ENCODE measurements at places on chromosomes 11 and 22.

- DNase-seq: no peak
These were observed 44.5 kb downstream of the TRAF6 start for GRCh38 chr11:36465449-36466163.

GRCh38 chr22:50143096-50143495 is 27.4 kb upstream of the PANX2 start:
- no peak for DNase-seq

DNA sequence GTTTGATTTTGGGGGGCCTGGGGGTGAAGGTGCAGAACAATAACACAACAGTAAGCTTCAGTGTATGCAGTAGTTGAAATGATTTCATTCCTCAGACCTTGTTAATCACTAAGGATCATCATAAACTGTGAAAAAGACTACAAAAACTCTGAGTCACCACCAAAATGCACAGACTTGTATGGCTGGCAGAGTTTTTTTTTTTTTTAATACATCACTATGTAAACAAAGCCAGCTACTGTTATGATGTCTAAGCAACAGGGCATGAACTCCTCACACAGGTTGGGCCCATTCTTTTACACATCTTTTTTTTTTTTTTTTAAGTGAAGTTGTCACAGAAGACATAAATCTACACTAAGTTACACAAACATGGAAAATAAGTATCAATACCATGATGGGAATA is 311.9 kb downstream of the GUCY1A2 start:
- DNase-seq: no peak

GRCh38 chr22:17707526-17707925 is 66.7 kb downstream of the BID start:
- no peak for DNase-seq

DNA sequence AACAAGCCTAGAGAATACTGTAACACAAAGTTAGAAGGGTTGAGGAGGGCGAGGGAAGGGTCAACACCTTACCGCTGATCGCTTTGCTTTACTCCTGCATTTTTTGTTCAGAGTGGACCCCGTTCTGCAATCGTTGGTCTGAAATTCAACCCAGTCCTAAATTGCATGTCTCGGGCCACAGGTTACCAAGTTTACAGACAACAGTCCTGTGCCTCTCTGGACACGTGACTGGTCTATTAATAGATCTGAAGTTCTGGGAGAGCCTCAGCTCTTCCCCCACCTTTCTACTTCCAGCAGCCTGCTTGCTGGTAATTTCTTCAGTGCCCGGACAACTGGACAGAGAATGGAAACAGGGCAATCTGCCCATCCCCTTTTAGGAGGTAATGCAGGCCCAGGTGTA is 74.2 kb downstream of the STIM1 start:
- no peak for DNase-seq

DNA sequence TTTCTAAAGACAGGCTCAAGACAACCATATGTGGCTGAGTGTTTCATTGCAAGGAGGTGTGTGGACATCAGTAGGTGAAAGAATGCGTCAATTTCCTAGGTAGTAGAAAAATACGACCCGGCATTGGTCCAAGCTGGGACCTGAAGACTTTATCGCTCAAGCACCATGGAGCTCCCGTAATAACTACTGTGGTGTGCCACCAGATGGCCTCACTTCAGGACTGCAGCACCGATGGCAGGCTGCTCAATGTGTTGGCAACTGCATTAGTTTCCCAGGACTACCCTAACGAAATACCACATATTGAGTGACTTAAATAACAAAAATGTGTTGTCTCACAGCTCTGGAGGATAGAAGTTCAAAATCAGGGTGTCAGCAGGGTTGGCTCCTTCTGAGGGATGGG is 72.4 kb upstream of the FAT3 start:
- DNase-seq: no peak

- DNase-seq: no peak
These were observed 961.5 kb downstream of the FAM181B start for GRCh38 chr11:81772166-81772565.

DNA sequence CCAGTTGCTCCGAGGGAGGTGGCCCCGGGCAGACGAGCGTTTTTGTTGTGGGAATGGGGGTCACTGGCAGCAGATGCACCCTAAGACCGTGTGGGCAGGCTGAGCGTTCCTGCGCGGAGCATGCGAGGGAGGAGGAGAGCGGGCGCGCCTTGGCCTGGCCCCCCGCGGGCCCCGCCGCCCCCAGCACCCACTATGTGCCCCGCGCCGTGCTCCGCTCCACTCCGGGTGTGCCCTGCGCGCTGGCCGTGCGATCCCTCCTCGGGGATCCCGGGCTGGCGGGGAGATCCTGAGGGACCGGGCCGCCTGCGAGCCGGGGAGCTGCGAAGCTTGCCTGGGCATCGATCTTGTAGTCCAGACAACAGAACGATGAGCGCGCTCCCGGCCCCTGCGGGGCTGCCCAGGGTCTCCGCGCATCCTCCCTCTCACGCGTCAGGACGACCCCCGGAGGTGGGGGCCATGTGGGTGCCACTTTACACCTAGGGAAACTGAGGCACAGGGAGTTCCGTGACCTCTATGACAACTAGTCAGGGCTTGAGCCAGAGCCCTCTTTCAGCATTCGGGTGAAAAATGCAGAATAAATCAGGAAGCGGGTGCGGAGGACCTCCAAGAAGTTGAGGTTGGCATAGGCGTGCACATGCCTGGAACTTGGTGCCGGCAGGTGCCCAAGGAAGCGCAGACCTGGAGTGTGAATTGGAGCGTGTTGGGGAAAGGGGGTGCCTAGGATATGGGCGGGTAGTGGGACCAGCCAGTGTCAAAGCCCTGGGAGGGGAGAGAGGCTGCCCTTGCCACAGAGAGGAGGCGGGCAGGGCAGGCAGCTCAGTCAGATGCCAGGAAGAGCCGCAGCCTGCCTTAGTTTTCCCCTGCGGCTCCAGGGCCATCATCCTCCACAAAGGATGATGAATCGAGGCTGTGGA is 1.3 kb upstream of the KMT5B start:
- no peak for DNase-seq

DNA sequence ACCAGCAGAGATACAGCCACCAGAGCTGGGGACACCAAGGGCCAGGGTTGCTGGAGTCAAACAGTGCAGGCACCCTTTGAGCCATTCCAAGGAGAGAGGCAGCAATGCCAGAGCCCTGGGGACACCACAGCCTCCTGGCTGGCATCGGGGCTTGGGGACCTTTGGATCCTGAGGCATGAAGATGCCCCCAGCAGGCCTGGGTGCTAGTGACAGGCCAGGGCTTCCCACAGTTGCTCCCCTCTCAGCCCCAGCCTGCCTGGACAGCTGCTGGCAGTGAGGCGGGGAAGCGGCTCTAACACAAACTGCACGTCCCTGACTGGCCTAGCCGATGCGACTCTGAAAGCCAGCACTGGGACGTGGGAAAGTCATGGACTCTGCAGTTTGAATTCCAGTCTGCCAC is 2.7 kb downstream of the CD5 start:
- DNase-seq: peak; percentile 7

- DNase-seq: no peak
These were observed 8.4 kb upstream of the ST14 start for GRCh38 chr11:130151196-130151595.

DNA sequence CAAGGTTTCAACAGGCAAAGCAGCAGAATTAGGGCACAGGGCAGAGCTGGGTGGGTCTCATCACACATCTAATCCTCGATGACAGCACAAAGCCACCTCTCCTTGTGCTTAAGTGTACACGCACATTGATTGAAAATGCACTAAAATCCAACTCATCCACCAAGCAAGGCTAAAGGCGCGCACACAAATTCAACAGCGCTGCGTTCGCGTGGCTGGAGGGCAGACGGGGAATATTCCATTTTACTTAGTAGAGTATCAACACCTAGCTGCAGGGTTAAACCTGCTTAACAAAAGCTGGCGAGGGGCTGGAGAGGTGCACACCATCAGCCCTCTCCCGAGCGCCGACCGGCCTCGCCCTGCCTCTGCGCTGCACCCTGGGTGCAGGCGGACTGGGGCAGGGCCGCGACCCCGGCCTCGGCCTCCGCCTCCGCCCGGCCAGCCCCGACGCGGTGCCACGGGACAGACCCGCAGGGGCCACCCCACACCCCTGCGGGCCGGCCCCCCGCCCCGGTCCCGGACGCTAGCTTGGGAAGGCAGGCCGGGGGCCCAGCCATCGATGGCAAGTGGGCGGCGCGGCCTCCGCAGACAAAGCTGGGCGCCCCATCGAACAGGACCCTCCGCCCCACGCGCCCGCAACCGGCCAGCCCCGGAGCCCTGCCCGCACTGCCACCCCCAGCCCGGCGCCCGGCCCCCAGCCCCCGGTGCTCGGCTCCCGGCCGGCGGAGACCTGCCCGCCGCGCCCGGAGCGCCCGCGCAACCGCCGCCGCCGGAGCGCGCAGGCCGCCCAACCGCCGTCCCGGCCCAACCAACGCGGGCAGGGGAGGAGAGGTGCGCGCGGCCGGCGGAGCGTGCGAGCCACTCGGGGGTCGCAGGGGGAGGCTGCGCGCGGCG is 929 bp downstream of the PRDM10 start:
- peak; percentile 51 for DNase-seq

- no peak for DNase-seq
These were observed 25.4 kb downstream of the TAF1D start for GRCh38 chr11:93715797-93716396.

DNA sequence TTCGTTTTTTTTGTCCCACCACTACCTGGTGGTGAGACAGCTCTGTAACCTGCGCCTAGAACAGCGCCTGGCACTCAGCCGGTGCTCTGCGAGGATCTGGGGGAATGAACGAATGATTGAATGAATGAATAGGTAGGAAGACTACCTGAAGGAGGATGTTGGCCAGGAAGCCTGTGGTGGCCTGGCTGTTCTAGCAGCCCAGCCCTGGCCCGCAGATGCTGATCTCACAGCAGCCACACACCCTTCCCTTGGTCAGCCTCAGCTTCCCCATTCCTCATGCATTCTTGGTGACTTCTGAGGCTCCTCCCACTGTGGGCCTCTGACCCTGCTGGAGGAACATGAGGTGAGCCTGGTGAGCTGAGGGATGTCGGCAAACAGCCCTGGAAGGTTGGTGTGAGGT is 3.7 kb downstream of the TRPM5 start:
- DNase-seq: no peak

GRCh38 chr11:100999756-101000155 is 129.9 kb downstream of the PGR start:
- no peak for DNase-seq

DNA sequence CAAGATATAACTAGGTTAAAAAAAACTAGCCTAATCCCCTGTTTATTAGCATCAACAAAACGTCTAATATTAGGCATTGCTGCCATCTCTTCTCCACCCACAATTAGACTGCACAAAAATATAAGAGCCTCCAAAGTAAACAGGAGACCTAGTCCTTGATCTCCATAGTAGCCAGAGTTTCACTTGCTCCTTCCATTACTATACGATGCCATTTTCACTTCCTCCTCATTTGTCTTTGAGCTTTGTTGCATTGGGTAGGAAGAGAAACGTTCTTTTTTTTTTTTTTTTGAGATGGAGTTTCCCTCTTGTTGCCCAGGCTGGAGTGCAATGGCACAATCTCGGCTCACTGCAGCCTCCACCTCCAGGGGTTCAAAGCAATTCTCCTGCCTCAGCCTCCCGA is 42.3 kb upstream of the RDX start:
- DNase-seq: no peak

DNA sequence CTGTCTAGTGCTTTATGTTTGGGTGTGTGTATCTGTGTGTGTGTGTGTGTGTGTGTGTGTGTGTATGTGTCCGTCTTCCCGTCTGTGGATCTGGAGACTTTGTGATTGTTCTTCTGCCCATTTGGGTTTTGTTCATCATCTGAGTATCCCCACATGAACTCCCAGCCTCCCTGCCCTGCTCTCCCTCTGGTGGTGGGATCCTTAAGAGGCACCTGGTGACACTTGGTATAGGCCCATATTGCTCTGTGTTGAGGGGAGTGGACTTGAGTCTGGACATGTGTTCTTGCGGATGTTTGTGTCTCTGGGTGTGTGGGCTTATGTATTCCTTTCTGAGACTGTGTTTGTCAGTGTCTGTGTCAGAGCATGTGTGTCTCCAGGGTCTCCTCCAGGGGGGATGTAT is 15.3 kb downstream of the RCOR2 start:
- DNase-seq: no peak

DNA sequence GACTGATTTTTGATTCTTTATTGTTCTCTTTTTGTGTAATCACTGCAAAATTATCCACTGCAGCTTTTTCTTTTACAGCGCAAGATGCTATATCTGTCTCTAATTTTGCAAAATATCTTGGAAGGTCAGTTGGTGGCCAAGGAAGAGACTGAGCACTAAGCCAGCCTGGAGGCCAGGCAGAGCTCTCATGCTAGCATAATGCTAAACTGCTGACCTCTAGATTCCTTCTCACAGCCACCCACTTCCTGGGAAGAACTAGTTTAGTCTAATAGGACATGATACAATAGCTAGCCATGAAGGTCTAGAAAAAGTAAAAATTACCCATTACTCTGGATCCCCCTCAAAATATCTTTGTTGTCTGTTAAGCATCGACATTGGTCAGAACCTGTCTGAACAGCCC is 227.2 kb upstream of the ARHGAP20 start:
- no peak for DNase-seq

DNA sequence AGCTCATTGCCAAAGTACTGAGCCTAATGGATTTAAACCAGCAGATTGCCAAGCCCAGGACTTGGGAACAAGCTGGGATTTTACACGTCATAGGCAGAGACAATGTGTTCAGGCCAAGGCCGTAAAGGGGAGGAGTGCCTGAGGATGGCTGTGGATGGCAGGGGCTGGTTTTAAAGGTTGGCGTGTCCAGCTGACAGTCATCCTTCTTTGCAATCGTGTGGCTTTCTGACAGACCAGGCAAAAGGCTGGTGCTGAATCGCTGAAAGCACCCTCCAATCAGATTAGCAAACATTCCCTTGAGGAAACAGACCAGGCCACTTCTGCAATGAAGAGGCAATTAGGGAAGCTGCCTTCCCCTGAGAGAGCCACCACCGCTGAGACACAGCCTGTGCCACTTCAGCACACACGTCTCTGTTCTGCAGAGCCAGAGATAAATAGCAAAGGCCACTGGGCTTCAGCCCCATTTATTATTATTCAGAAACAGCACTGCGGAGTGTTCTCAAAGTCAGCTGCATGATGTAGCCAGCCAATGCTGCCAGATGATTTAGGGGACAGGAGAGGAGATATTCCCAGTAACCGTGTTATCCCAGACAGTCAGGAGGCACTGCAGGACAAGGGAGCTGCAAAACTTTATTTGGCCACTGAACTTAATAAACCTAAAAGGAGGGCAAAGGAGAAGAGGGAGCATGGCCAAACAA is 54.2 kb upstream of the CSNK2A3 start:
- no peak for DNase-seq

- DNase-seq: no peak
These were observed 71.8 kb upstream of the TEAD1 start for GRCh38 chr11:12602421-12602820.

DNA sequence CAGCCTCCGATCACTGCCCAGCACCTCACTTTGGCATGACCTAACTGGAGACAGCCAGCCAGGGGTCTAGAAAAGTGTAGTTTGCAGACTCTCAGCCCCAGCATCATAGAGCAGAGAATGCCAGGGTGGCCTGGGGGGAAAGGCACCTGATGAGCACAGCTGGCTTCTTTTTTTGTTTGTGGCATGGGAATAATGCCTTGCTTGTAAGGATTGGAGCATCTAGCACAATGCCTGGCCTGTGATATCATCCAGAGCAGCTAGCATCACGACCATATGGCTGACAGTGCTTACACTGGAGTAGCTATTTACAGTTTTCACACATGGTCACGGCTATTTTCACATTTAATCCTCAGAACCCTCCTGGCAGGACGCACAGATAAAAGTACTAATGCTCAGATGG is 594.8 kb upstream of the B3GAT1 start:
- no peak for DNase-seq

- DNase-seq: no peak
These were observed 81.2 kb downstream of the KIF18A start for GRCh38 chr11:28026634-28027290.
